ENCODE measurements at places on chromosomes 11 and 22.
A peak's percentile ranks its signal among the peaks of the same experiment; 100 is the strongest.

DNA sequence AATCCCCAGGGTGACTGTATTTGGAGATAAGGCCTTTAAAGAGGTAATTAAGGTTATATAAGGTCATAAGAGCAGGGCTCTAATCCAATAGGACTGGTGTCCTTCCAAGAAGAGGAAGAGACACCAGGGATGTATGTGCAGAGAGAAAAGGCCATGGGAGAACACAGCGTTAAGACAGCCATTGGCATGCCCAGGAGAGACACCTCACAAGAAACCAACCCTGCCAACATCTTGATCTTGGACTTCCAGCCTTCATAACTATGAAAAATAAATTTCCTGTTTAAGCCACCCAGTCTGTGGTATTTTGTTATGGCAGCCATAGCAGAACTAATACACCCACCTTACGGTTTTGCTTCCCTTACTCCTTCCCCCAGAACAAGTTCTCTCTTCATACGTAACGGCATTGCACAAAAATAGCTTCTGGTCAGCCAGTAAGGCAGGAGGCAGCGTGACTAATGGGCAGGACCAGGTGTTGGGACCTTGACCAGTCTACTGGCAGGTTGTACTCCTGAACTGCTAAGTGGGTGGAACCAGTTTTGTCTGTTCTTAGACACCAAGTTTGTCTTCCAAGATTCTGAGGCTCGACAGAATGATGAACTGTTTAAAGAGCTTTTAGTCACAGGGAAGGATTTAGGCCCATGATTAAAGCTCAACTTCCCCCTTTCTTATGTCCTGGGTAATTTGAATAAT is 31.9 kb upstream of the UPB1 start:
- no peaks in the 10 kb centered on the region for H3K36me3 ChIP-seq
- DNase-seq: no peak
- H3K27me3 ChIP-seq: no peaks in the 10 kb centered on the region
- no peak overlapping the region for H3K4me3 ChIP-seq
- H3K4me1 ChIP-seq: no peaks in the 10 kb centered on the region

DNA sequence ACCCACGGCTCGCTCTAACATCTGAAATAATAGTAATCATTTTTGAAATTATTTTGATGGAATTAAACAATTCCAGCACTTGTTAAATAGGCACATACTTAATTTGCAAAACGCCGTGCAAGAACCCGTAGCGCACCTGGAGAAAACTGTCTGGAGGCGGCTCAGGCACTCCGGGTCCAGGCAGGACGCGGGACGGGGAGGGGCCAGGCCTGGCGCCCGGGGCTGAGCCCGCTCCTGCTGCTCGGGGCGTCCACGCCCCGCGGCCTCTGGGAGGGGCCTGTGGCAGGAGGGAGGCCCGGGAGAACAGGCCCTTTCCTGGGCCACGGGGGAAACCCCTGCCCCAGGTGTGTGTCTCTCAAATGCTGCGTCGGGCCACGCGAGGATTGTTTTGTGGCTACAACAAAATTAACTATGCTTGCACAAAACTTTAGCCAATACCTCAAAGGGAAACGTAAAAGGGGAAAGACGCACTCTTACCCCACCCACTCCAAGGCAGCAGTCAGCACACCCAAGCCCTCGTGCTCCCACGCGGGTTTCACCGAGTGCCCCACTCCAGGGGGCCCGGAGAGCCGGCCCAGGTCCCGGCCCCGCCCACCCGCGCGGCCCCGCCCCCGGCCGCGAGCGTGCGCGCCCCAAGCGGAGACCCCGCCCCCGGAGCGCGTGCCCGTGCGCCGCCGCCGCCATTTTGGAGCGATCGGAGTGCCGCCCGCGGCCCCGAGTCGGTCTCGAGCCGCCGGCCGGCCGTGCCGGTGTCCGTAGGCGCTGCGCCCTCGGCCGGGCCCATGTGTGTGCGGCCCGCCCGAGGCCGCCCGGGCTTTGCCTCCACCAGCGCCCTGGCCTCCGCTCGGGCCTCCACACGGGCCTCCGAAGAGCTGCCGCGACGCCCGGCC is at the start of gene PPP6R2:
Gene PPP6R2 (plus strand): TSS at position 677 of the 890 bp plus-strand sequence. CDS start 50,582 bp downstream, outside the sequence.
- H3K4me3 ChIP-seq: peak within 1 kb of the TSS; percentile 83
- peak; percentile 65 for DNase-seq
- H3K4me1 ChIP-seq: peaks cover 6% of the 10 kb centered on the region
- peak within 1 kb of the TSS; percentile 88 for H3K27ac ChIP-seq

GRCh38 chr11:48095779-48096470 is 115.6 kb downstream of the PTPRJ start:
- H3K36me3 ChIP-seq: no peaks in the 10 kb centered on the region
- no peak for DNase-seq
- no peak overlapping the region for H3K4me3 ChIP-seq
- H3K27me3 ChIP-seq: no peaks in the 10 kb centered on the region

- DNase-seq: no peak
- peaks cover 2% of the 10 kb centered on the region for H3K27me3 ChIP-seq
- H3K36me3 ChIP-seq: no peaks in the 10 kb centered on the region
- H3K4me3 ChIP-seq: no peak overlapping the region
- H3K27ac ChIP-seq: peak overlapping the region; percentile 43
These were observed 2.9 kb downstream of the C1QTNF5 start for GRCh38 chr11:119337581-119338317.
